ENCODE measurements at places on chromosomes 5 and 9.

GRCh38 chr5:128965011-128965637 is at the start of gene SLC27A6:
Gene SLC27A6 (plus strand): TSS chr5:128965488. CDS start chr5:128966138, 650 bp downstream.
- no peak for DNase-seq

DNA sequence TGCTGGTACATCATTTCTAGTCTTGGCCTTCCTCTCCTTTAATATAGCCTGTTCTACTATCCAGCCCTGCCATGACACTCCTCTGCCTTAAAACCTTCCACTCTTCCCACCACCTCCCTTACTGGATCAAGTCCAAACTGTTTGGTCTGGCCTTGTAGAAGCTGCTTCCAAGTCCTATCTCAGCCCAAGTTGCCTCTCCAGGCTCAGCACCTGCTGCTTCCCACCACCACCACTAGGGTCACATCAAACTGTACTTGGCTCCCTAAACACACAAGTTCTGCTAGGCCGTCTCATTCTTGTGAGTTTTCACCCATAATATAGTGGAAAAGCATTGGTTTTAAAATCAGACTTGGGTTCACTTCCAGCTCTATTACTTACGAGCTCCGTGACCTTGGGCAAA is 1.4 kb downstream of the NDUFA8 start:
- peak; percentile 6 for DNase-seq

GRCh38 chr5:168809218-168809617 is 230.1 kb upstream of the PANK3 start:
- no peak for DNase-seq

DNA sequence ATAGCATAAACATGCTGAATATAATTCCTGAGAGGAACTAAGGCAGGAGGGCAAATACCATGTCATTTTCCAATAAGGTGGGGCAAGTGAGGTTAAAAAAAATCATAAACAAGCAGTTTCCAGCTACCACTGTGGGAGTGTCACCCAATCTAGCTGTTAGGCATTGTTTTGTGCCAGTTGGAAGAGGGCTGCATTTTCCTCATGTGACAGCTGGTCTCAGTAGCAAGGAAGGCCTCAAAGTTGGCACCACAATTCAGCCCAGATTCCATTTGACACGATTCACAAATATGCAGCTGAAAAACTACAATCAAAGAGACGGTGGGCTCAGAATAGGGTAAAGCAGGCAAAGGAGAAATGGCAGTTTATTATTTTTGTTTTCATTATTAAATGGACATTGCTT is 636.1 kb downstream of the KIF4B start:
- DNase-seq: no peak

DNA sequence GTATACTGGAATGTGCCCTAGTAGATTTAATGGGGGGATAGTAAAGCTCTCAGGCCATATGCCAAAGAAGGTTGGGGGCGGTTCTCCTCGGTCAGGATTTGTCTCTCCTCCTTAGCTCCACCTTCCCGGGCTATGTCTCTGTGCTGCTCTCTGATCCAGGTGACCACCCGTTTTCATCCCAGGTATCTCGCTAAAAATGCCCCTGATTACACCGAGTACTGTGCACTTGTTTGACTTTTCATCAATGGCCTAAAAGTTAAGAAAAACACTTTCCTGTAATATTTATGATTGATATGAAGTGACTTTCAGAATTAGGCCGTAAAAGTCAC is 724 bp downstream of the NDUFS6 start:
- no peak for DNase-seq

DNA sequence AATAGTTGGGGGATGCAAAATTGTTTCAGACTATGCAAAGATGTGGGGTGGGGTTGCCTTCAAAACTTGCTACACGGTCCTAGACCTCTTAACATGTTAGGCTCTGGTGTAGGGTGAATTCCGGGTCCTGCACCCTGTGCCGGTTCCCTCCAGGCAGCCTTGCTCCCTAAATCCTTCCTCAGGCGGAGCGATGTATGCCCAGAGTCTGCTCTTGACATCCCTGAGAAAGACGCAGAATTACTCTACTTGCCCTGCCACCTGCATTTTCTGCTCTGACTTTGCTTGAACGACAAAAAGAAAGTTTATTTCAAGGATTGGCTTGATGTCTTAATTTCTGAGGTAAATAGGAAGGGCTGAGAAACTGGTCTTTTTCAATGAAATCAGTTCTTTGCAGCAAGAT is 691 bp downstream of the THBS4 start:
- DNase-seq: no peak

GRCh38 chr9:132401824-132402223 is 4.8 kb downstream of the TTF1 start:
- no peak for DNase-seq

DNA sequence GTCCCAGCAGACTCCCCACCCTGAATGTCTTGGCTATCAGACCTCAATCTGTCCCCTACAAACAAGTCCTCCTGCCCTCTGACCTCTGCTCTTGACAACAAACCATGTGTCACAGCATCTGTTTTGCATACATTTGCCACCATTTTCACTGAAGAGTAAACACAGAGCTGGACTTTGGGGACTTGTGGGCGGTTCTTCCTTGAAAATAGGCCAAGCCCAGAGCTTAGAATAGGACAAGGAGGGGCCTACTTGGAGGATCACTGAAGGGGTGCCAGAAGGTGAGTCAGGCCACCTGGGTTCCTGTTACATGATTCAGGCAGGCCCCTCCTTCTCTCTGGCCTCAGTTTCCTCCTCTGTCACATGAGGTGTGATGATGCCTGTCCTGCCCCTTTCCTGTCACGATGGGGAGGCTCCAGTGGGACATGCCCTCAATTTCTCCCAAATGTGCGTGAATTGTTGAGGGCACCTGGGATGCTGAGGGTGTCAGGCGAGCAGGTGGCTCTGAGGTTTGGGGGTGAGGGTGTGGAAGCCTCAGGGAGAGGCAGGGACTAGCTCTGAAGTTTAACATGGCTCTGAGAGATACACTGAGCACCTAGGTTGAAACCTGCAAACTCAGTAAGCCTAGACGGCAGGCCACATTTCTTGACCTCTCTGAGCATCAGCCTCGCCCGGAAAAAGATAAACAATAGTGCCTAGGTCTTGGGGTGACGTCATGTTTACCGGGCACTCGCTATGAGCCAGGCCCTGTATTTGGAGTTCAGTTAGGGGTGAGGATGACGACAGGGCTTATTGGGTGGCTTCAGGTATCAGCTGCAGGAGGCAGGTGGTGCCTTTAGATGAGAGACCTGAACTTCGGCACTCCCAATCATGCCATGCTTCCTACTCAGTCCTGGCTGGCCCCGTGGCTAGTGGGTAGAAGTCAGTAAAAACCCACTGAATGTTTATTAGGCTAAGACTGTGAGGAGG is 107.6 kb upstream of the PITX1 start:
- no peak for DNase-seq

GRCh38 chr9:109652112-109652511 is 127.9 kb upstream of the PALM2AKAP2 start:
- no peak for DNase-seq

DNA sequence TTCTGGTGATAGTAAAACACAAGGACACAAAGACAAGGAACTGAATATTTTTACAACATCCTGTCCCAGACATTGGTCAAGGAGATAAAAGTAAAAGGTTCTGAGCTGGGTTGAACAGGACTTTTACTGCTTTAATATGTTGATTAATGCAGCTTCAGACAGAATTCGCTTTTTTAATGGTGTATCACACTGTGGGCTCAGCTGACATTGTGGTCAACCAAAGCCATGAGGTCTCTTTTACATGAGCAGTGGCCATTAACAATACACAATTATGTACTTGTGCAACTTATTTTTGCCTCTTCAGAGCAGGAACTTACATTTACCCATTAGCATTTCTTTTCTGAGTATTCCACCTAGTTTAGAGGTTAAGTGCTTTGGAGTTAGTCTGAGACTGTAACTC is 22.8 kb upstream of the ERBIN start:
- no peak for DNase-seq

DNA sequence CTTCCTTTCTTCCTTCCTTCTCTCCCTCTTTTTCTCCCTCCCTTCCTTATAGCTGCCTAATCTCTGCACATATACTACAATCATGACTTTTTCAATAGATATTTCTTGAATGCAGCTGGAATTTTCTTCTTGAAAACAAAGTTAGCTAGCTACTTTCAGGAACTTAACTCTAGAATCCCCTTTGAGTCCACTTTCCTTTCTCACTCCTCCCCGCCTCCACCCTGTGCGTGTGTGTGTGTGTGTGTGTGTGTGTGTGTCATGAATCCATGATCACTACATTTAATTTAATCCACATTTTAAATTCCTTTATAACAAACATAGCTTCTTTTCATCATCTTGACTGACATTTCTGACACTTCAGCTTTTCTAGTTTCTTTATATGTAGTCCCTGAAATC is 167.5 kb upstream of the KLF9 start:
- DNase-seq: no peak

DNA sequence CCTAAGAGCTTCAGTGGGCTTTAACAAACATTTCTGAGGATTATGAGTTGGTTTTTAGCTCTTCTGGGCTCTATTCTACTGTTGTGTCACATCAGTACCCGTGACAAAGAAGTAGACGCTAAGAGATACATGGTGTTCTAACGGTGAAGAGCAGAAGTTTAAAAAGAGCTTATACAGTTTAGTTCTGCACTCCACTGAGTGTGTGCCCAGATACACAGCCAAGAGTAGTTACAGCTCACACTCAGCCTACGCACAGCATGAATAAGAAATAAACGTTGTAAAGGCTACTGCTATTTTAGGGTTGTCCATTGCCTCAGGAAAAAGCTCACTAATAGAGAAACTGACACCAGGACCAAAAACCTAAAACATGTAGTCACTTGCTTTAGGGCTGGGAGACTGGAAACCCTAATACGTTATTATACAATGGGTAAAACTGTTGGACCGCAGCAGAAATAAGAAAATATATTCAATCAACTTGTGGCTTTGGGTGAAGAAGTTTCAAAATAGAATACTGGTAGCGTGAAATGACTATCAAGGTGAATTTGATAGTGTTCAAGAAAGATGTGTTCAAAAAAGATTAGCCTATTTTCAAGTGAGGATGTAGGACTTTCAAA is 34.7 kb downstream of the PSIP1 start:
- no peak for DNase-seq

DNA sequence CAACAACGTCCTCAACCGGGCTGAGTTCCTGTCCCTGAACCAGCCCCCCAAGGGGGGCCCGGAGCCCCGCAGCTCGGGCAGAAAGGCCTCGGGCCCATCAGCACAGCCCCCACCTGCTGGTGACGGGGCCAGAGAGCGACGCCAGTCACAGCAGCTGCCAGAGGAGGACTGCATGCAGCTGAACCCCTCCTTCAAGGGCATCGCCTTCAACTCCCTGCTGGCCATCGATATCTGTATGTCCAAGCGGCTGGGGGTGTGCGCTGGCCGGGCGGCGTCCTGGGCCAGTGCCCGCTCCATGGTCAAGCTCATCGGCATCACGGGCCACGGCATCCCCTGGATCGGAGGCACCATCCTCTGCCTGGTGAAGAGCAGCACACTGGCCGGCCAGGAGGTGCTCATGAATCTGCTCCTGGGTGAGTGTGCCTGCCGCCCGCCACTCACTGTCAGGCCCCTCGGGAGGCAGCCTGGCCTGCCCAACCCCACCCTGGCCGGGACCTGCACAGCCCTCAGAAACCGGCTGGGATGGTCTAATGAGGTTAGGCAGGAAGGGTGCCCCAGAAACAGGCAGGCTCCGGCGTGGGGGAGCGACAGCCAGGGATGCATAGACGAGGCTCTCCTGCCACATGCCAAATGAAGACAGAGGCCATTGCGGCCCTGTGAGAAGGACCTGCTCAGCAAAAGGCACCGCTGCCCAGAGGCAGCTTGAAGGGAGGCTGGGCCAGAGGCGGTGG is 678 bp downstream of the PLPP7 start:
- DNase-seq: no peak

- DNase-seq: no peak
These were observed 15.3 kb upstream of the NDST1 start for GRCh38 chr5:150492621-150493020.

DNA sequence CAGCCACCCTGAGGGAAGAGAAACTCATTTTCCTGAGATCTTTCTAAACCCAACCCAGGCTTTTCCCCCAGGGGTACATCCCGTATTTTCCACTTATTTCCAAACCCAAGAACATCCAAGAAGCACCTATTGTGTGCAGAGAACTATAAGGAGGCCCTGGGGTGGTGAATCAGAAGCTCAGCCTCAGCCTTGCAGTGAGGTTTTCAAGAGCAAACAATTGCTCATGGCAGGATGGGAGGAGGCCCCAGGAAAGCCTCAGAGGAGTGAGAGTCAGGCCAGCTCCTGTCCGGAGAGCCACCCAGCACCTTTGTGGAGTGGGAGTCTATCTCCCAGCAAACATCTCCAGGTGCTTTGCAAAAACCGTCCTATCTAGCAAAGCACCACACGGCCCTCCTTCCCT is 19.2 kb downstream of the NIPAL4 start:
- DNase-seq: no peak

DNA sequence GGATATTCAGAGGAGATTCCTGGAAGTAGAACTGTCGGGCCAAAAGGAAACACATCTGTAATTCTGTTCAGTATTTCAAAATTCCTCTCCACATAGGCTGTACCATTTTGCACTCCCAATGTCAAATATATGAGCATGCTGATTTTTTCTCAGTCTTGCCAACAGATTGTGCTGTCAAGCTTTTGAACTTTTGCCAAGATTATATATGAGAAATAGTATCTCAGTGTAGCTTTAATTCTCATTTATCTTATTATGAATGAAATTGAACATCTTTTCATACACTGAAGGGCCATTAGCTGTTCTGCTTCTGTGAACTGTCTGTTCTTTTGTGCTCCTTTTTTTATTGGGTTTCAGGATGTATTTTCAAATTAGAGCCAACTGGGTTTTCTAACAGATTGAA is 907.1 kb downstream of the MAT2B start:
- no peak for DNase-seq

GRCh38 chr5:9067154-9067553 is 478.7 kb downstream of the SEMA5A start:
- no peak for DNase-seq
